RKO (cell line): ENCODE measurements at places on chromosomes 11 and 22.

DNA sequence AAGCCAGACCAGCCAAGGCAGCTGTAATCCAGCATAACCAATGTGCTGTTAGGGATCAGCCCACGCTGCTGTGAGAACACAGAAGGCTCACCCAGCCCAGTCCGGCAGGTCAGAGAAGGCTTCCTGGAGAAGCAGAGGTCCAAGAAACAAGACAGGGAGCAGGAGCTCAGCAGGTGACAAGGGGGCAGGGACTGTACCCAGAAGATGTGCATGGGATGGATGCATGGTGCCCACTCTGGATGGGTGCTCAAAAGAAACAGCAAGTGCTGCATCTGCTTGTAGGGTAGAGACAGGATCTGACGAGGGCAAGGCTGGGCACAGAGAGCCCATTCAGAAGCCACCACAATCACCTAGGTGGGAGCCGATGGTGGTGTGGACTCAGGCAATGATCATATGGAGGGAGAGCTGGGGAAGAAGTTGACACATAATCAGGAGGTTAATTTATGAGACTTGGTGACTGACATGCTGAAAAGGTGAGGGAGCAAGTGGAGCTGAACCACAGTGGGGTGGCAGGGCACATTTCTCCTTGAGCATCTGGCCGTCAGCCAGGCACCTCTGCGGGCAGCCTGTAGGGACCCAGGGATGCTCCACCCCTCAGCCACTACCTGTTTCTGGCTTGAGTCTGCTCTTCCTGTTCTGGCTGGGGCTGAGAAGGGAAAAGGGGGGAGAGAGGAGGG lies 102.3 kb upstream of the DRD2 start:
- no peak for DNase-seq

DNA sequence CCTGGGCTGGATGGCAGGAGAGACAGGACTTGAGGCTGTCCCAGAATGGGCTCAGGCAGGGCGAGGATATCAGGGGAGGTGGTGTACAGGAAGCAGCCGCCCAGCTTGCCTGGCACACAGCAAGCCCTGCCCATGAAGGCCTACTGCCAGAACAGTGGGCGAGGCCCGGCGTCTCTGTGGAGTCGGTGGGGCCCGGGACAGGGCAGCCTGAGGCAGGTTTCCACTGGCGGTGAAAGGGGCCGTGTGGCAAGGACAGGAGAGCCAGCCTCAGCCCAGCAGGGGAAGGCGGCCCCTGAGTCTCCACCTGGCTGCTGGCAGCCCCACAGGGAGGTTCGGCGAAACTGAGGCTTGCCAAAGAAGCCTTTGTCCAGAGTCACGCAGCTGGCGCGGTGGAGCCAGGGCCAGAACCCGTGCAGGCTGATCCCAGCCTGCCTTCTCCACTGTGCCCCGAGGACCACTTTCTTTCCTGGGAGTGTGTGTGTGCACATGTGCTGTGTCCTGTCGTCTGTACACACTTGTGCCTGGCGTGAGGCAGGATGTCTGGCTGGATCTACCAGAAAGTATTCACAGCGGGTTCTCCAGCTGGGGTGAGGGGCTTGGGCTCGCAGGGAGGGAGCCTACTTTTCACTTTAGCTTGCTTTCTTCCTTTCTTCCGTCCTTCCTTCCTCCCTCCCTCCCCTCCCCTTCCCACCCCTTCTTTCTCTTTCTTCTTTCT lies 1.2 kb downstream of the TSPO start:
- DNase-seq: peak; percentile 72

GRCh38 chr22:37186997-37187522 lies 987 bp downstream of the C1QTNF6 start:
- DNase-seq: no peak

- no peak for DNase-seq
Observed at GRCh38 chr11:94549146-94549545, 5.4 kb downstream of the FUT4 start.

DNA sequence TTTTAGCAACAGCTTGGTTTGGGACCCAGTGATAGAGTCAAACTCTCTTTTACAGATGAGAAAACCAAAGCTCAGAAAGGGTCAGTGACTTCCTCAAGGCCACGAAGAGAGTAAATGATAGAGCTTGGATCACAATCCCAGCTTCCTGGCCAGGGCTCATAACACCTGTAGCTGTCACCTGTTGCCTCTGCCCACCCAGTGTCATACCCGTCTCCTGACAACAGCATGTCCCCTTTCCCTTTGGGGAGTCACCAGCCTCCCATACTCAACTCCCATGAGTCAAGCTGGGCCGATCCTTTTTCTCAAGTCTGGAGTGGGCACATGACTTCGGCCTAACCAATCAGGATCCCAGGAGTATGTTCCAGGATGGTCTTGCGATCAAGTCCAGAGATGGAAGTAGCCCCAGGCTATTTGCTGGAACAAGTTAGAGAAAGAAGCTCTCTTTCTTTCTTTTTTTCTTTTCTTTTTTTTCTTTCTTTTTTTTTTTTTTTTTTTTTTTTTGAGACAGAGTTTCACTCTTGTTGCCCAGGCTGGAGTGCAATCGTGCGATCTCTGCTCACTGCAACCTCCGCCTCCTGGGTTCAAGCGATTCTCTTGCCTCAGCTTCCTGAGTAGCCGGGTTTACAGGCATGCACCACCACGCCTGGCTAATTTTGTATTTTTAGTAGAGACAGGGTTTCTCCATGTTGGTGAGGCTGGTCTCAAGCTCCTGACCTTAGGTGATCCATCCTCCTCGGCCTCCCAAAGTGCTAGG lies 27.8 kb upstream of the MYH9 start:
- DNase-seq: peak; percentile 20

DNA sequence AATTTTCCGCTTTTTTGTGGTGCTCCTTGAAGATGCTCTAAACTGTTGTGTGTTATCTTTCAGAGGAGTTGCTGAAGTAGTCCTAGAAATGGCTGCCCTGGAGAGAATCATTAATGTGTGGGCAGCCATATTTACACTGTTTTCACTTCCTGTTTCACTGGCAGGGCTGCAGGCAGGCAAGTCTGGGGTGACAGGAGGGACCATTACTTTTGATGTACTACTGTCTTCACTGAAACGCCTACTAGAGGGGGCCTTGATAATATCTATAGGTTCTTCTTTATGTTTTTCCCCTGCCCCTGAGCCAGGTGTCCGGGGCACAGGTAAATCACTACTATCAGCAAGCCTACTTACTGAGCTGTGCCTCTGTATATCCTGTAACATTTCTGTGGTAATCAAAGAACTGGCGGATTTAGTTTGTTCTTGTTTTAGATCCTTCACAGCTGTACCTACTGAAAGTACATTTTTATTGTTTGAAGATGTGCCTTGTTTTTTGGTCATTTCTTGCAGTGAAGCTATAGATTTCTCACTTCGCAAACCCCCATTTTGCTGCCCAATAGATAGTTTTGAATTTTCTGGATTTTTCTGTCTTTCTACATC lies 39.7 kb downstream of the ACAT1 start:
- DNase-seq: no peak

DNA sequence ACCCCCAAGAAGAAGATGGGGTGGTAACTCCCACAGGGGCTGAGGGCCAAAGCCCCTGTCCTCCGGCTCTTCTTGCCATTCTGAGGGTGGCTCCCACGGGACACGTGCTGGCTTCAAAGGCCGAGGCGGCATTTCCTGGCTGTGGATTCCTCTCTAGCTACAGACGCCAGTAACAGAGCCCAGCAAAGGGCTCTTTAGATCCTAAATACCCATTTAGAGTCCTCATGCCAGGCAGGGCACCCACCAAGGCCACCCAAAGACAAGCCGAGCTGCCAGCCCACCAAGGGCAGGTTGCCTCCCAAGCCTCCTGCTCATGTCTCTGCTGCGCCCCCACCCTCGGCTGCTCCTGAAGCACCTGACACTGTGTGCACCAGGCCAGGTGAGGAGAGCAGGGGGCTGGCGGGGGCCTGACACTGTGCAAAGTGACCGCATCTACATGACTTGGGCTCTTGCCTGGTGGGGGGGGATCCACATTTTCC lies 5.7 kb downstream of the LRFN4 start:
- DNase-seq: no peak
